ENCODE measurements at places on chromosomes 5 and 9. TPM values are rescaled to one million over a fixed set of nuclear protein-coding genes. Genes with fewer than 3 reads are reported as not detected.

Gene CYLC2
- total RNA-seq: not detected

Gene LRRTM2
- total RNA-seq: 0.47 TPM

Gene PALM2AKAP2
- total RNA-seq: 0.05 TPM

Gene SLC38A9
- total RNA-seq: 15.3 TPM

Gene CFAP157
- total RNA-seq: not detected

Gene FOXD4L6
- not detected for total RNA-seq

Gene CTNND2
- total RNA-seq: not detected

Gene ACTBL2
- not detected for total RNA-seq

Gene SLC45A2
- not detected for total RNA-seq
